NCI-H460 (cell line): ENCODE measurements at places on chromosomes 12 and 14. TPM values are rescaled to one million over a fixed set of nuclear protein-coding genes. Genes with fewer than 3 reads are reported as not detected.

- no peak for DNase-seq
Observed at GRCh38 chr14:88937706-88938105, 113.3 kb downstream of the TTC8 start.

GRCh38 chr14:100900837-100901390 is 2.6 kb downstream of the RTL1 start:
- peak; percentile 52 for DNase-seq

- no peak for DNase-seq
Observed at GRCh38 chr12:78402366-78403134, 462.0 kb upstream of the SYT1 start.

- no peak for DNase-seq
Observed at GRCh38 chr14:101965181-101965544, 790 bp downstream of the DYNC1H1 start.

DNA sequence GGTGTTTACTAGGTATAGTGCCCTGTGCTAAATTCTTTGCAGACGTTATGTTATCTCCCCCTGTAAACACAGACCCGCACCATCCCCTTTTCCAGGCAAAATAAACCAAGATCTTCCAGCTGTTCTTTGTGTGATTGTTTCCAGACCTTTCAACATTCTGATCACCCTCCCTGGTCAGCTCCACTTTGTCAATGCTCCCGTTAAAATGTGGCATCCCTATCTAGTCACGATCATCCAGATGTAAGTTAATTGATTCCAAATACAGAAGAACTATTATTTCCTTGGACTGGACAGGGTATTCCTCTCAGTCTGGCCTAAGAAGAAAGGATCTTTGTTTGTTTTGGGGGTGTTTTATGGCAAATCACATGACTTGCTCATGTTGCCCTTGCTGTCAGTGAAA is 127.6 kb upstream of the ARID2 start:
- DNase-seq = no peak

- no peak for DNase-seq
Observed at GRCh38 chr14:78131201-78131600, 39.0 kb upstream of the NRXN3 start.

- DNase-seq = no peak
Observed at GRCh38 chr14:99636487-99636886, 8.4 kb upstream of the HHIPL1 start.

DNA sequence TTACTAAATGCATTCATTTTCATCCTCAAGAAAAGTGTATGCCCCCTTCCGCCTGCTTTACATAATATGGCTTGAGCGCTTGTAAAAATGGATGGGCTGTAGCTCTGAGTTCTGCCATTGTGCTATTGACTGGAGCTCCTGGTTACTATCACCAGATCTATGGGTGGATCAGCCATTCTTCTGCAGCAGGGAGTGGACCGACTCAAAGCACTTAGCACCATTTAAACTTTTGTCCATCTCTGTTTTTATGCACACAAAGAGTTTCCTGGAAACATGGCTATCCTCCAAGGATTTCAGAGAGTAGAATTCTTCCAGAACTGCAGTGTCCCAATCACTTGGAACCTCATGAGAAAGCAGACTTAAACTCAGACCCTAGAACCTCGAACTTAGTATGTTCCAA is 4.5 kb upstream of the NUMB start:
- no peak for DNase-seq

GRCh38 chr12:89513544-89513943 is 11.1 kb downstream of the GALNT4 start:
- peak; percentile 35 for DNase-seq

DNA sequence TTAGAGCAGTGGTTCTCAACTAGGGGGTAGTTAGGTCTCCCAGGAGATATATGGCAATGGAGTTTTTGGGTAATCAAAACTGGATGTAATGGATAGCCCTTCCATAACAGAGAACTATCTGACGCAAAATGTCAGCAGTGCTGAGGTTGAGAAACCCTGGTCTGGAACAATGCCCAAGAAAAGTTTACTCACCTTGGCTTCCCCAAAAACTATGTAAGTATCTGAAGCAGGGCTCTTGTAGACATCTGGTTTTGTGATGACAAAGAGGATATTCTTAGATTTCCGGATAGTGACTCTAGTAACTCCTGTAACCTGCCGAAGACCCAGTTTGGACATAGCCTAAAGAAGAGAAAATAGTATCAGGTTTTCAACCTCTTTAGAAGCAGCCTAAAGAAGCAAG is 11.8 kb downstream of the NACA start:
- DNase-seq = no peak

- DNase-seq = no peak
Observed at GRCh38 chr14:49582113-49582977, 3.8 kb downstream of the RPS29 start.

GRCh38 chr12:56160193-56160763 is 2.1 kb downstream of the MYL6 start:
- DNase-seq = no peak

DNA sequence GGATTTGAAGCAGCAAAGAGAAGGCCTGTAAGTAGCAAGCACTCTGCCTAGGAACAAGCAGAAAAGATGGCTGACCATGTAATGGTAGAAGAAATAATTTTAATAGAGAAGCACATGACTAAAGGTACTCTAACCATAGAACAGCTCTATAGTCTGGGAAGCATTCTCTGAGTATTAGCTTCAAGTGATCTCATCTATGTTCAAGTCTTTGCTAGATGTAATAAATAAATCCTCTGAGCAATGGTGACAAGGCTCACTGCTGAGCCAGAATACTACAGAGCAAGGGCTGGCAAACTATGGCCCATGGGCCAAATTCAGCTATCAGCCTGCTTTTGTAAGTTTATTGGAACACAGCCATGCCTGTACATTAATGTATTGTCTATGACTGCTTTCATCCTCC is 84.8 kb downstream of the PEBP1 start:
- DNase-seq = no peak

DNA sequence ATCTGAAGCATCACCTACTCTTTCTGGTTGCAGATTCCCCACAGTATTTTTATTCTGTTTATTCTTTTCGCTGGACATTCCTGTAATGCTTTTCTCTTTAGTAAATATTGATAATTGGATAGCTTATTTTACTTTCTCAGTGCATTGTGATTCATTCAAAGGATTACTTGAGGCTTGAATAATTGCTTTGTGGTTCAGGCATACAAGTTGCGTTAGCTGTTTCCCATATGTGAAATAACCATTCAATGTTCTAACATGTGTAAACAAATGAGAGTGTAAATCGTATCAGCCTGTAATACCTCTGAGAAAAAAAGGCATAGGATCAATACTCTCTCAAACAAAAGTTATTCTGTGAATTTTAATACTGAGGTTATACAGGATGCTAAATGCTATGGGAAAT is 1004.2 kb upstream of the SEL1L start:
- DNase-seq = no peak

DNA sequence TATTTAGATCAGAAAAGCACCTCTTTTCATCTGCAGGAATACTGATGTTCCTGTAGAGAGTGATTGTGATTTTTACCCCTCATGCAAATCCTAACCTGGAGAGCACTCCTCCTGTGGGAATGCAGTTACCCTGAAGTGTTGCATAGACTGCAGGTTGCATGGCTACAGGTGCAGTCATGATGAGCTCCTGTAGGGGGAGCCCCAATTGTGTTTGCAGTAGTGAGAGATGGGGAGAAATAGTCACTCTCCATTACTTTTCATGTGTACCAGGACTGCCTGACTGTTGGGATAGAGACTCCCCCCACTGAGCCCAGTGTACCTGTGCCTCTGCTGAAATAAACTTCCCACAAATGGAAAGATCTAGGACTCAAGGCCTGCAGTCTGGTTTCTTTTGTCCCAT is 1086.5 kb downstream of the SLC6A15 start:
- peak; percentile 36 for DNase-seq

DNA sequence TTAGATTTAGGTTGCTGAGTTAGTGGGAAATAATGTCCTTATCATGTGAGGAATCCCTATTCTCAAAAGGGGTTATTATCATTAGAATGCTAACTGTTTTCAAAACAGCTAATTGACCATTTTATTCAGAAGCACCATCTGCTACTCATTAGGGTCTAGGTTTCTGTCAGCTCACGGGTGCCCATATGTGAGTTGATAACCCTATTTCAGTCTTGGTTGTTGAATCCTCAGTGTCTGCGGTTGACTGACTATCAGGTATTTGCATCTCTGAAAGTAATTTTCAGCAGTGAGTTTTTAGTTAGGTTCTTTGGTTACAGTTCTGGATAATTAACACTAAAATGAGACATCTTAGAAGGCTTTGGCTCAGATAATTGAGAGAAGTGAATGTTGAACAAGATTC is 1404.0 kb downstream of the AACS start:
- DNase-seq = no peak

GRCh38 chr14:65179918-65180724 is 77.8 kb upstream of the MAX start:
- no peak for DNase-seq

Gene IFI27L1
- 9.7 and 9.9 TPM in 2 replicates for total RNA-seq

Gene LRRC43
- total RNA-seq = not detected in 2 replicates

Gene FBLN5
- total RNA-seq = 2.0 and 2.4 TPM in 2 replicates

Gene KRT81
- 40.6 and 54.3 TPM in 2 replicates for total RNA-seq

Gene CMA1
- not detected in 2 replicates for total RNA-seq

Gene SMARCC2
- 26.2 and 28.9 TPM in 2 replicates for total RNA-seq

Gene ZDHHC22
- not detected in 2 replicates for total RNA-seq

Gene FAIM2
- total RNA-seq = 0.06 and 0.45 TPM in 2 replicates

Gene TEX52
- total RNA-seq = not detected in 2 replicates
